PC-3 (cell line): ENCODE measurements at places on chromosomes 5 and 9. TPM values are rescaled to one million over a fixed set of nuclear protein-coding genes. Genes with fewer than 3 reads are reported as not detected.

Gene MEIKIN
- total RNA-seq: not detected in 2 replicates

Gene DIPK1B
- total RNA-seq: 19.5 and 26.3 TPM in 2 replicates

Gene PCDHGA9
- 1.9 and 2.9 TPM in 2 replicates for total RNA-seq

Gene TNFAIP8
- total RNA-seq: 11.8 and 20.0 TPM in 2 replicates

Gene DBH
- not detected in 2 replicates for total RNA-seq

Gene CBY3
- total RNA-seq: 1.4 TPM in 1 of 2 replicates, not detected in the other

Gene SLC46A2
- not detected in 2 replicates for total RNA-seq

Gene IL4
- not detected in 2 replicates for total RNA-seq

DNA sequence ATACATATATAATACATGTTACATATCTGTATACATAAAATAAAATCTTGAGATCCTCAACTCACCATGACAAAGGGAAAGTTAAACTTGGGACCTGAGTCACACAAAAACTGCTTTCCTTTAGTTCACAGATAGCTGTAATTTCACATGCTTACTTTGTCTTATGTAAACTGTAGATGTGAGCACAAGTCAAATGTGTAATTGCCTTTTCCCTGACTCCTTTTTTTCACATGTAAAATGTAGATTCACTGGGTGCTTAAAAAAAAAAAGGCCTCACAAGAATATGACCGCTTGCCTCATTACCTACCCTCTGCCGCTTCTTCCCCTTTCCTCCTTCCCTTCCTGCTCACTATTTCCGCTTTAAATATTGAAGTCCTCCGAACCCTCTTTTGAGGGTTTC is 21.9 kb upstream of the FAM169A start:
- H3K4me3 ChIP-seq: no peak overlapping the region
- H3K27ac ChIP-seq: no peak overlapping the region
- no peak for DNase-seq
- H3K36me3 ChIP-seq: no peaks in the 10 kb centered on the region
- no peaks in the 10 kb centered on the region for H3K4me1 ChIP-seq

DNA sequence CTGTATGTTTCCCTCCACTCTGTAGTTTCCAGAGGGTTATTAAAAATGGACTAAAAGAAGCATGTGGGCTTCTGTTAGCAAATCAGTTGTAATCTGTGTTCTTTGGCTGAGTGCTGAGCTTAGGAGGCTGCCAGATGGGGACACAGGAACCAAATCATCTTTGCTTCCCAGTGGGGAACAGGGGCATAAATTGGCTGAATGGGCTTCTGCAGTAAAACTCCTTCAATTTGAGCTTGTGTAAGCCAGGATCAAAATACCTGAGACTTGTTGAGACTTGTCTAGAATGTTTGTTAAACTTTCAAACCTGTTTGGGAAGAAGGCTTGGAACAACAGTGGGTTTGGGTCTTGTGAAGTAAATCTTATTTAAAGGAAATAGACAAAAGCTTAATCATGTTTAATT is 32.2 kb upstream of the TNFAIP8 start:
- H3K27ac ChIP-seq: peak overlapping the region; percentile 97
- peak overlapping the region; percentile 46 for H3K4me3 ChIP-seq
- DNase-seq: peak; percentile 64

GRCh38 chr9:136110082-136111061 is 8.3 kb downstream of the TMEM250 start:
- no peaks in the 10 kb centered on the region for H3K36me3 ChIP-seq
- peak; percentile 19 for DNase-seq
- peak overlapping the region; percentile 55 for H3K4me3 ChIP-seq
- H3K27me3 ChIP-seq: no peaks in the 10 kb centered on the region

DNA sequence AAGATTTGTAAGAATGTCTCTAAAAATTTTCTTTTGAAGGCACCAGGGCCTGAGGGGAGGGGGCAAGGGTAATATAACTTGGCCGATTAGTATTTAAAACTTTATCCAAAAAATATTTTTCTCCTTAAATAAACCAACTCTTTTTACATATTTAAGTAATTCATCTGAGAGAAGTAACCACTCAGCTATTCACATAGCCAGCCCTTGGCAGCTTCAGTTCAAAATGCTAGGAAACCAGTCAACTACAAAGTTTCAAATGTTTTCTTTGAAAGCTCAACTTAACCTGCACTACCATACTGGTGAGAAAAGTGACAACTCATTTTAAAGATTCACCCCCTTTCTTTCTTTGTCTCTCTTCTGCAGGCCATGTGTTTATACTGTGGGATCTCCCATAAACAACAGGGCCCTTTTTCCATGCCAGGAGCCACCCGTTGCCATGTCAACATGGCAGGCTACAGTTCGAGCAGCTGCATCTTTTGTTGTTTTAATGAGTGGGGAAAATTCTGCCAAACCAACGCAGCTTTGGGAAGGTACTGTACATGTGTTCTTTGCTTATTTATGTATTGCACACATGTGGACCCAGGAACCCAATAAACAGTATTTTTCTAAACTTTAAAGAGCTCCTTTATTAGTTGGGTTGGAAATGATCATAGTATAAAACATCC is 46.3 kb downstream of the AOPEP start:
- no peaks in the 10 kb centered on the region for H3K36me3 ChIP-seq
- no peak for DNase-seq
- no peak overlapping the region for H3K4me3 ChIP-seq
- no peaks in the 10 kb centered on the region for H3K27me3 ChIP-seq
- H3K27ac ChIP-seq: no peak overlapping the region
- H3K4me1 ChIP-seq: no peaks in the 10 kb centered on the region

DNA sequence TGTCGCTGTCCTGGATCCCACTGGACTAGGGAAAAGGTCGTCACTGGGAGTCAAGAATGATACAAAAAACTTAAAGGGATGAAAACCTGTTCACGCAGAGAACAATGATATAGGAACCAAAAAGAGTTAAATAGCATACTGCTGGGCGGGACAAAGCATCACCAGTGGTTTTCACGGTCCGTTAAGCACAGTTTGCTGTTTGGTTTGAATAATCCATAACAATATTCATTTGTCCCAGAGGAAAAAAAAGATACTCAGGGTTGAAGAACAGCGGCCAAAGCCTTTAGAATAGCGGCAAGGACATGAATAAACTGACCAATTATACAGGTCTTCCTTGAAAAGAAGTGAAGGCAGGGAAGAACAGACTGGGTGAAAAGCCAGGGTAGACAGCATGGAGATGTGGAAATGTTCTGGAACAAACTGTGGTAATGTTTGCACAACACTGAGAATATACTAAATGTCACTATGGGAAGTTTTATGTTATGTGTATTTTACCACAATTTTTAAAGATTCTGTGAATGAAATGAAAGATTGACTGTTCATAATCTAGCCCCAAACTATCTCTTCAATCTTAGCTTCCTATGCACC is 60.8 kb downstream of the MTMR12 start:
- peaks cover 29% of the 10 kb centered on the region; the same call in 1 of the 2 replicates for H3K36me3 ChIP-seq
- no peaks in the 10 kb centered on the region for H3K27me3 ChIP-seq
- H3K27ac ChIP-seq: no peak overlapping the region
- DNase-seq: no peak
- no peak overlapping the region for H3K4me3 ChIP-seq

GRCh38 chr5:38718771-38719391 is 126.9 kb upstream of the OSMR start:
- H3K27ac ChIP-seq: no peak overlapping the region
- H3K4me3 ChIP-seq: no peak overlapping the region
- DNase-seq: no peak

GRCh38 chr5:181151146-181151545 is 3.8 kb downstream of the OR2V2 start:
- H3K4me3 ChIP-seq: no peak overlapping the region
- peak; percentile 64 for DNase-seq
- H3K36me3 ChIP-seq: no peaks in the 10 kb centered on the region
- H3K27me3 ChIP-seq: no peaks in the 10 kb centered on the region
- peaks cover 55% of the 10 kb centered on the region for H3K4me1 ChIP-seq

- H3K36me3 ChIP-seq: no peaks in the 10 kb centered on the region
- no peak overlapping the region for H3K4me3 ChIP-seq
- no peaks in the 10 kb centered on the region for H3K4me1 ChIP-seq
- DNase-seq: no peak
- H3K27ac ChIP-seq: no peak overlapping the region
Measured at GRCh38 chr5:128380337-128380736, 157.7 kb downstream of the FBN2 start.
